Stimulated activated memory B cell treated with anti-CD40 and anti-IgM and Interleukin-4, amounts not matched to agents 10 μg/mL and 1 μg/mL and 100 μg/mL, for 72 hours (primary cell): ENCODE measurements at places on chromosomes 7 and 10.

GRCh38 chr7:154212861-154213260 lies 160.7 kb downstream of the DPP6 start:
- ATAC-seq, result no peak

GRCh38 chr10:95253007-95253406 lies 37.8 kb downstream of the PDLIM1 start:
- no peak for ATAC-seq

- no peak for ATAC-seq
These were observed 212.2 kb downstream of the CUX1 start for GRCh38 chr7:102029616-102030015.

DNA sequence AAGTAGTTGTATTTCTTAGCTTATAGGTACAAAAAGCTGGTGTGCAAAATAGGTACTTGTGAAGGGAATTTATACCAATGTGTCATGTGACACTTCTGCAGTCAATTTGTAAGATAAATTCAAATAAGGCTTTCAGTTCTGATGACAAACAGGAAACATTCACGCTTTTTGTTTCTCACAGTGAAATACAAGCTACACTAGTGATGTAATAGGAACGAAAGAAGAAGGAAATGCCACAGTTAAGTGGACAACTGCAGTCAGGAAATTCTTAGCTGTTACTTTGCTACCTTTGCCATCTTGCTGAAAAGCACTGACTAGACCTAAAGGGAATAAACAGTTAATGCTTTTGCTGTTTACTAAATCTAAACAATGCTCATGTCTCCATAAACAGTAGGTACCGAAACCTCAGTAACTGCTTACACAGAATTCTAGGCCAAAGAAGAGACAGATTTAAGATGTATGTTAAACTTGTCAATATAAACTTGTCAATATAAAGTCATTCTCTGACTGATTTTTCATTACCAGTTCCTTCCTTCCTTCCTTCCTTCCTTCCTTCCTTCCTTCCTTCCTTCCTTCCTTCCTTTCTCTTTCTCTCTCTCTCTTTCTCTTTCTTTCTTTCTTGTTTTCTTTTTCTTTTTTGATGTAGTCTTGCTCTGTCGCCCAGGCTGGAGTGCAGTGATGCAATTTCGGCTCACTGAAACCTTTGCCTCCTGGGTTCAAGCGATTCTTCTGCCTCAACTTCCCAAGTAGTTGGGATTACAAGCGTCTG lies 10.1 kb downstream of the OTUD1 start:
- peak; percentile 88 for ATAC-seq

GRCh38 chr7:151692721-151693120 lies 173.0 kb upstream of the RHEB start:
- no peak for ATAC-seq

DNA sequence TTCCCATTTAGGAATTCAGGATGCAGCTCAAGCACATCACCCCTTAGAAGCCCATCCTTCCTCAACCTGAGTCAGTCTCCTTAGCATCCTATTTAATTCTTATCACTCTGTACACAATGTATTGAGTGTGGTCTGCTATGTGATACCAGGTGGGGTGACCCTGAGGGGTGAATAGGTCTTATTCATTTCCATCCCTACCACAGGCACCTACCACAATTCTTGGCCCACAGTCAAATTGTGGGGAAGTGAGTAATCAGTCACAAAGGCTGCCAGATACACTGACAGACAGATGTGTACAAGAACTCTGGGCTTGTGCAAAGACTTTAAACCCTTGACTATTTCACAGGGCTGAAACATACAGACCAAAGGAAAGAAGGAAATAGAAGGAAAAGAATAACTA lies 560.5 kb downstream of the PARD3 start:
- ATAC-seq, result no peak

GRCh38 chr10:80453842-80454512 lies at the start of gene TSPAN14:
Gene TSPAN14, plus strand, starts transcription at chr10:80454310. Its CDS starts 34,924 bp downstream, at chr10:80489234.
- ATAC-seq, result peak; percentile 92

DNA sequence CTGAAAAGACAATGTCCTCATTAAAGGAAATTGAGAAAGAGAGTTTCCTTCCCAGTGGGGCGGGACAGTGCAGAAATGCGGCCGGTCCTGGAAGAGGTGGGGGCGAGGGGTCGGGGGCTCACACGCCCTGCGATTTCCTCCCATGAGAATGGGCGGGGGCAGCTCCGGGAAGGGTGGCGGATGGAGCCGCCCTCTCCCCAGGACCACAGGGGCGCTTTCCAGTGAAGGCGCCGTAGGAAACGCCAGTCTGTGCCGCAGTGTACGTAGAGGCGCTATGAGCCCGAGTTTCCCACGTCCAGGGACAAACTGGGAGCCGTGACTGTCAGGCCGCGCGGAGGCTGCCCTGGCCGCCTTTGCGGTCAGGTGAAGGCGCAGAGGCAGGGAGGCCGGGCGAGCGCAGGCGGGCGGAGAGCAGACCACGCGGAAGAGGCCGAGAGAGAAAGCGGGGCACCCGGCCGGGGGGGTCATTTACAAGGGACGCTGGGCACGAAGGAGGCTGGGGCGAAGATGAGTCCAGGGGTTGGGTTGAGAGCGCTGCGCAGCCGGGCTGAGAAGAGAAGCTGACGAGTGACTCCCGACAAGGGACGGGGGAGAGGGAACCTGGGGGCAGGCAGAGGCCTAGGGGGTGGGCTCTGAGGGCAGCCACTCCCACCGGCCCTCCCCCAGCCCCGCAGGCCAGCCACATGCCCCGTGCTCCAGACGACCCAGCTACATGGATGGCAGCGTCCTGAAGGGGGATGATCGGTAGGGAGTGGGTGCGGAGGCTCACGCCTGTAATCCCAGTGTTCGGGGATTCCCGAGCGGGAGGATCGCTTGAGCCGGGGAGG lies 45.0 kb downstream of the ALOX5 start:
- peak; percentile 86 for ATAC-seq

DNA sequence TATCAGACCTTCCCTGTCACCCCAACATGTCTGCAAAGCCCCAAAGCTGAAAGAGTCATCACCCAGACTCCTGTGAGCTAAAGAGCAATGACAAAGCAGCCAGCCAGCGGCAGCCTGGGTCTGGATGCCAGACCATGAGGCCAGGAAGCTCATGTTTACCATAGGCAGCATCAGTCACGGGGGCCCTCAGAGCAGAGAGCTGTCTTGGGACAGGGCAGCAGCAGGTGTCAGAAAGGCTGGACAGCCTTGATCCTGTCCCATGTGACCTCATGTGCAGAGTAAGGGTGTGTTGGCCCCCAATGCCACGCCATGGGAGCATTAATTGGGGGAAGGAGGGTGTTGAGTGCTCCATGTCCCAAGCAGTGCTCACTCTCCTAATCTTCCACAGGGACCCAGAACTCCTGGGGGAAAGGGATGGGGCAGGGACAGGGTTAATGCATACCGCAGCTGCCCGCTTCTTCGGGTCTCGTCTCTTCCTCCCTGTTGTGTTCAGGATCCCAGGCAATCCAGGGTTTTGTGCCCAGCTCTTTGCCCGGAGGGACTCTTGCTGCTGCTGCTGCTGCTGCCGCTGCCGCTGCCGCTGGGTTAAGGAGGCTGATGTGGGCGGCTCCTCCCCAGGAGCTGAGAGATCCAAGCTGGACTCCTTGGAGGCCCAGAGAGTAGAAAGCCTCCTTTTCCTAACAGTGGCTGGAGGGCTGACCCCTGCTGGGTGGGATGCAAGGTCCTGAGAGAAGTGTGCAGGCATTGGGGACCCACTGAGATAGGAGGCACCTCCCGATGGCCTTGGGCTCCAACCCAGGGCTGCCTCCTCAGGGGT lies 7.1 kb downstream of the CCDC201 start:
- ATAC-seq, result peak; percentile 4

- ATAC-seq, result no peak
These were observed 156.7 kb downstream of the MBL2 start for GRCh38 chr10:52615756-52616394.
